ENCODE measurements at places on chromosomes 12 and 14.

- no peak for DNase-seq
Measured at GRCh38 chr14:64201921-64202545, 92.1 kb downstream of the ESR2 start.

- DNase-seq: no peak
Measured at GRCh38 chr12:106137530-106138356, 1.0 kb downstream of the NUAK1 start.

DNA sequence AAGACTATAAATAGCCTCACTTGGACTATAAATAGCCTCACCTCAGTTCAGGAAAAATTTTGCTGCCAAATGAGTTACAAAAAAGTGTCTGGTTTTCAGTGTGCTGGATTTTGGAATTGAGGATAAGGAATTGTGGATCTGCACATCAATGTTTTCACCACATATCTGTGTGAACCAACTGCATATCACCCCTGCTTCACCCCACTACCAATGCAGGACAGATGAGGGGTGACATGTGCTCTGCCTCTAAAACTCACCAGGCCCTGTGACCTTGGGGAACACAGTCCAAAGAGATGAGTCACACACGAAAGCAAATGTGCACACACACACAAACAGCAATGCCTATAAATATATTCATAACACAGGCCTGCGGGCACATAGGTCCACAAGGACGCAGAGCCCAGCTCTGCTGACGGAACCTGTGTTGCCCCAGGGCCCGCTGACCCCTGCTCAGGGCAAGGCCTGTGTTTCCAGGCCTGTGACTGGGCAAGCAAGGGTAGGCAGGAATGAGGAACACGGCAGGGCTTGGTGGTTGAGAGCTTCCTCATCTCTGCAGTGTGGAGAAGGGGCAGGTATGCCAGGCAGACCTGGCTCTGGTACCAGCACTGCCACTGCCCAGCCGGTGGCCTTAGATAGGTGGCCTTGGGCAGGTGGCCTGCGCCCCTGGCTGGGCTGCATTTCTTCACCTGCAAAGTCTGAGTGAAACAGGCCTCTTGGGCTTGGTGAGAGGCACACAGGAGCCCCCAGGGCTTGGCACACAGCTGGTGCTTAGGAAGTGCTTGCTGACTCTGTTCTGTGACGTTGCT, 82.4 kb downstream of the ARL6IP4 start:
- DNase-seq: peak; percentile 49

DNA sequence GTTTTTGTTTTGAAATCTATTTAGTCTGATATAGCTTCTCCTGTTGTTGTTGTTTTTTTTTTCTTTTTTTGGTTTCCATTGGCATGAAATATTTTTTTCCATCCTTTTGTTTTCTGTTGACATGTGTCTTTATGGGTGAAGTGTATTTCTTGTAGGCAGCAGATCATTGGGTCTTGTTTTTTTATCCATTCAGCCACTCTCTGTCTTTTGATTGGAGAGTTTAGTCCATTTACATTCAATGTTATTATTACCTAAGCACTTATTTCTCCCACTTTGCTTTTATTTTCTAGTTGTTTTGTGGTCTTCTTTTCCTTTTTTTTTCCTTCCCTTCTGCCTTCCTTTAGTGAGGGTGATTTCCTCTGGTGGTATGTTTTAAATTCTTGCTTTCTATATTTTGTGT, 193.6 kb upstream of the TMEM260 start:
- DNase-seq: no peak

DNA sequence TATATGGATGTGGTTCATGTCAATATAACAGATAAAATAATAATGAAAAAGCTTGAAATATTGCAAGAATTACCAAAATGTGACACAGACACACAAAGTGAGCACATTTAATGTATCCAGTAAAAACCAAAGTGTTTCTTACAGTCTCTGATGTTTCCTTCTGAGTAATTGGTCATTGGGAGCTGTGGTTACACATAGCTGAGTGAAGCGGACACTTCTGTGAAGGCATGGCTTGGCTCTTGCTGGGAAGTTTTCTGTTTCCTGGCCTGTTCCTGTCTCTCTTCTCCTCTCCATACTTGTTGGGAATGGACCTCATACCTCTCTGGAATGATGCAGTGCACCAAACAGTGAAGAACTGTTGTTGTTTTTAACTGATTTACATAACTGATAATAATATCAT, 117.3 kb downstream of the BICD1 start:
- no peak for DNase-seq

GRCh38 chr14:59511916-59512575, 27.7 kb downstream of the JKAMP start:
- no peak for DNase-seq

DNA sequence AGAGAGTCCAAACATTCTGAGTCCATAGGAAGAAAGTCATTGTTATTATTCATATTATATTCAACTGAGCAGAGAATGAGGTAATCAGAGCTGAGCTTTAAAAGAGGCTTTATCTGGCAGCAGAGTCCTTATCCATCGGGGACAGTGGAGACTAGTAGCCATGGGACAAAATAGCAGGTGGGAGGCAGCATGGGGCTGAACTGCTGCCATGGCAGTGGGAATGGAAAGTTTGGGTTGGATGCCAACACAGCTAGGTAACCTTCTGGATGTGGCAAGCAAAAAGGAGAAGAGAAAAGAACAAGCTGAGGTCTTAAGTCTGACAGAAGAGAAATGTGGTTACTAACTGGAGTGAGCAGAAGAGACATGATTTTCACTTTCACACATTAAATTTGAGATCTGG, 71.0 kb upstream of the CDKN3 start:
- DNase-seq: no peak

DNA sequence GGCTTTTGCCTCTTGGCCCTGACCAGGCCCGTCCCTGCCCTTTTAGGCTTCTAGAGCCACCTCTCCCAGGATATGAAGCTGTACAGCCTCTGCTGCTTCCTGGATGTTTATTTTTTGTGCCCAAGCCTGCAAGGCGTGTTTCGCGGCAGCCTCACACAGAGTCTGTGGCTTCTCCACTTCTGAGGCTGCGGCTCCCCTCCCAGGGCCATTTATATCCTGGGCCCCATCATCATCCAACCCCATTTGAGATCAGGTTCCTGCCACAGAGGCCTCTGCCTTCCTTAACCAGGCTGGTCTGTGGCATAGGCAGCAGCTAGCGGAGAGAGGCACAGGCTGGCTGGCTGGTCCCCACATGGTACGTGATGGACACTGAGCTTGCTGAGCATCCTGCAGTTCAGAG, 114.1 kb upstream of the PWP1 start:
- DNase-seq: no peak

DNA sequence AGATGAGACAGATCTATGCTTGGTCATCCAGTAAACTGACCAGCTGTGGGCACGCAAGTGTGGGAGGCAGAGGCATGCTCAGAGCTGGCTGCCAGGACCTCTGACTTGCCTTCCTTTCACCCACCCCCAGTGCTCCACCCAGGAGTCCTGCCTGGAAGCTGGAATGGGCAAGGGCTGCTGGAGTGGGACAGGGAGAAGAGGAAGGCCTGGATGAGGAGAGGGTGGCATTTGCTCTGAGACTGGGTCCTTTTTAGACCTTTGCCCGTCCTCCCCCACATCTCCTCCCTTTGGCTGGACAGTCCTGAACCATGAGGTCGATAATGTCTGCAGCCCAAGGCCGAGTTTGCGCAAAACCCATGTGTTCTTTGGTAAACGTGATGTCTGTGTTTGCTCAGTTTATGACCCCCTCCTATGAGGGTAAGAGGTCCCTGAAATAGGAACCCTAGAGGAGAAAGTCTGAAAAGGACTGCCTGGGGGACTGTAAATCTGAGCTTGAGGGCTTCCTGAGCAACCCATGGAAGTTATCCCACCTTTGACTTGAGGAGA, 3.8 kb upstream of the INHBE start:
- DNase-seq: no peak

DNA sequence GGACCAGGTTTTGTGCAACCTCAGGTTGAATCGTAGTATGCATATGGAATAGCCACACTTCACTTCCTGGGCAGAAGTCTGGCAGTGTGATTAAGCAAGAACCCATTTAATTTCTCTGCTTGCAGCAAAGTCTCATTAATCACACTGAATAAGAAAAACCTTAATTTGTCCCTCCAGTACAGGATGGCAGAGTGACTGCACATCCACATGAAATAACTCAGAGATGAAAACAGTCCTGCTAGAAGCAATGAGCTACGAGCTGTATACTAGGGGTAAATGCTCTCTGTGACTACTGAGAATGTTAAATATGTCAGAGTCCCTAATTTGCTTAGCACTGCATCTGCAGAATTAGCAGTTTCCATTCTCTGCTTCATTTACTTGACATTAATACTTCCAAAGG, 88.9 kb downstream of the ACSS3 start:
- DNase-seq: no peak

- peak; percentile 50 for DNase-seq
Measured at GRCh38 chr14:51507511-51507905, 144.2 kb upstream of the FRMD6 start.

DNA sequence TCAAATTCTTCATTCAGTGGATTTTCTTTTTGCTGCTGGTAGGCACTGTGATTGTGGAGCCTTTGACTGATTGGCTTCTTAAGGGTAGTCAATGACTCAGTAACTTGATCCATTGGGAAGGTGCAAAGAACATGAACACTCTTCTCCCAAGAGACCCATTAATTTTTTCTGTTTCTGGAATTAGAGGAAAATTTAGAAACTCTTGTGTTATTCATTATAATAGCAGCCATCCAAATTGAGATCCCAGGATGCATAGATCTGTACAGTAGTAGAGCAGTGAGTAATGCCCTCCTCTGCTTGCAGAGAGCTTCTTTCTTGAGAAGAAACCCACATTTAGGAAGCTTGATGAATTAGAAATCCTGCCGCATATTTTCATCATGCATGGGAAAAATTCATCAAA, 63.9 kb downstream of the MYRFL start:
- DNase-seq: peak; percentile 54

GRCh38 chr14:32706721-32707519, 231.8 kb upstream of the NPAS3 start:
- DNase-seq: peak; percentile 28

DNA sequence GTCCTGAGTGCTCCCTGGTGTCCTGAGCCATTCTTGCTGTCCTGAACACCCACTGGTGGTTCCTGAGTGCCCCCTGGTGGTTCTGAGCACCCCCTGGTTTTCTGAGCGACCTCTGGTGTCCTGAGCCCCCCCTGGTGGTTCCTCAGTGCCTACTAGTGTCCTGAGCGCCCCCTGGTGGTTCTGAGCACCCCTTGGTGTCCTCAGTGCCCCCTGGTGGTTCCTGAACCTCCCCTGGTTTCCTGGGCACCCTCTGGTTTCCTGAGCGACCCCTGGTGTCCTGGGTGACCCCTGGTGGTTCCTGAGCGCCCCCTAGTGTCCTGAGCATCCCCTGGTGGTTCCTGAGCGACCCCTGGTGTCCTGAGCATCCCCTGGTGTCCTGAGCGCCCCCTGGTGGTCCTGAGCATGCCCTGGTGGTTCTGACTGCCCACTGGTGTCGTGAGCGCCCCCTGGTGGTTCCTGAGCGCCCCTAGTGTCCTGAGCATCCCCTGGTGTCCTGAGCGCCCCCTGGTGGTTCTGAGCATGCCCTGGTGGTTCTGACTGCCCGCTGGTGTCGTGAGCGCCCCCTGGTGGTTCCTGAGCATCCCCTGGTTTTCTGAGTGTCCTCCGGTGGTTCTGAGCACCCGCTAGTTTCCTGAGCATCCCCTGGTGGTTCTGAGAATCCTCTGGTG, 473.1 kb downstream of the TMEM121 start:
- DNase-seq: no peak

DNA sequence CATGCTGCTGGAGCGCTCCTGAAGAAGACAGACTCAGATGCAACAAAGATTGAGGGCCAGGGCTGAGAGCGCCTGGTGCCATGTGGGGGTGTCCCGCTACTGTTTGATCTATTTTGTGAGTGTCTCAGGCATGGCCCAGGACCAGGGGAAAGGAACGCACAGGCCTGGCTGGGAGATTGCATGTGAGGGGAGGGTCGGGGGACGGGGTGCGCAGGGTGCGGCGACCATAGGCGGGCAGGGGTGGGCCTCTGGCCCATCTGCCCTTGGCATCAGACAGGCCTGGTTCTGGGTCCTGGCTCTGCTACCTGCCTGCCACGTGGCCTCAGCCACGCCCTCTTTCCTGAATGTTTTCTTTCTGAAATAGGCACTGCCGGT, 47.5 kb downstream of the BEGAIN start:
- no peak for DNase-seq

DNA sequence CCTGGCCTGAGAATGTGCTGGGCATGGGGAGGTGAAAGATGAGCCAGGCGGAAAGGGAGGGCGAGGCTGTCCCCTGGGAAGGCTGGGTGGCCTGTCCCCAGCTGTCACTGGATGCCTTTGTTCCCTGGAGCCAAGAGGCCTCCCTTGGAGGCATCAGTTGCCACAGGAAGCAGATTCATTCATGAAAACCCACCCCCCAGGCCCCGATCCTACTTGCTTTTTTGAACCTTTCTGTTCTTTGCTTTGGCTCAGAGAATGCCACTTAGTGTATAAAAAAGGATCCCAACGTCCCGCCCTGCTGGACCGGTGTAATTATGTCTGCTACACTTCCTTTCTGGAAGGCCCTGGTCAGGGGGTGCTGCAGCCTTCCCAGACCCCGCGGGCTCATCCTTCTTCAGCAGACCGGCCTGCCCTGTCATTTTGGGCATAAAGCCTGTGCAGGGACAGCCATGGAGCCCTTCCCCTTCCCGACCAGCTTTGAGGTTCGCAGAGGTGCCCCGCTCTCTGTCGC, 220.2 kb downstream of the SLC41A2 start:
- DNase-seq: peak; percentile 29

- no peak for DNase-seq
Measured at GRCh38 chr14:70061108-70061507, 127.6 kb downstream of the SLC8A3 start.

DNA sequence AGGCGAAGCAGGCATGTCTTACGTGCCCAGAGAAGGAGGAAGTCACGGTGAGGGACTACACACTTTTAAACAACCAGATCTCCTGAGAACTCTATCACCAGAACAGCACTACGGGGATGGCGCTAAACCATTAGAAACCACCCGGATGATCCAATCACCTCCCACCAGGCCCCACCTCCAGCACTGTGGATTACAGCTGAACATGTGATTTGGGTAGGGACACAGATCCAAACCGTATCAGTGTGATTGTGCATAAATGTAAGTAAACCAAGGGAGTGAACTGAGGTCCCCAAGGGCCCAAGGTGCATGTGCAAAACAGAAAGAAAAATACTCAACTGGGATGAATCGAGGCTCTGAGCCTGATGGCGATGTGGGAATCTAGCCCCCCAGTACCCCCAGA, 134.2 kb downstream of the DICER1 start:
- no peak for DNase-seq

- no peak for DNase-seq
Measured at GRCh38 chr14:39315859-39316444, 82.2 kb downstream of the MIA2 start.

DNA sequence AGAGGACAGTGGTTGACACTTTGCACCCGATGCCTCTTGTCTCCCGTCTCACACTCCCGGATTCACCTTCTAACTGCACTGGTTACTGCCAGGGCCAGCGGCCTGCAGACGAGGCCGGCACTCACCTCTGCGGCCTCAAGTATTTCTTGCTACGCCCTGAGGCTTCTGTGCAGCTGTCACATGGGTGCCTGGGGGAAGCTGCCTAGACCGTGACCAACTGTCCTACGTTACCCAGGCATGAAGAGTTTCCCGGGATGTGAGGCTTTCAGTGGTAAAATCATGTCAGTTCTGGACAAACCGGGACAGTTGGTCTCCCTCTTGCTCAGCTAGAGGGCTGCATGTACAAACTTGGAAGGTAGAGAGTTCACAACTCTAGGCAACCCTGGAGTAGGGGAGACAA, 274.5 kb downstream of the GLT1D1 start:
- DNase-seq: no peak

GRCh38 chr12:47892819-47893218, 12.0 kb downstream of the VDR start:
- no peak for DNase-seq

- DNase-seq: no peak
Measured at GRCh38 chr12:125794401-125794800, 729.2 kb downstream of the AACS start.
